Fibroblast of skin of back (primary cell): ENCODE measurements at places on chromosomes 11 and 22.
A peak's percentile ranks its signal among the peaks of the same experiment; 100 is the strongest.

DNA sequence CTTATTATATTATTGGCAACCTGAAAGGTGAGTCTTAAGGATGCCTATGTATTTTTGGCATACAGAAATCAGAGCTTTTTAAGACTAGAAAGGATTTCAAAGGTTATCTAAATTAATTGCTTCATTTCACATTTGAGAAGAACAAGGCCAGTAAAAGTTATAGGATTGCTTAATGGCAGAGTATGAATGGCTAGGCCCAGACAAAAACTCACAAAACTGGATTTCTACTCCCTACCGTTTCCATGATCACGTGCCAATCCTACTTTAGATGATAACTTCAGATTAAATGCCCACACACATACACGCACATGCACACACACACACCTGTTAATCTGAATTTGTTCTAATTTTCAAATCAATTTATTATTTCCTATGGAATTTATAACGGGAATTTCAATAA, 1.8 kb upstream of the PDE3B start:
- DNase-seq, result no peak

GRCh38 chr11:7969756-7970646, 4.8 kb upstream of the NLRP10 start:
- peak; percentile 79 for DNase-seq

DNA sequence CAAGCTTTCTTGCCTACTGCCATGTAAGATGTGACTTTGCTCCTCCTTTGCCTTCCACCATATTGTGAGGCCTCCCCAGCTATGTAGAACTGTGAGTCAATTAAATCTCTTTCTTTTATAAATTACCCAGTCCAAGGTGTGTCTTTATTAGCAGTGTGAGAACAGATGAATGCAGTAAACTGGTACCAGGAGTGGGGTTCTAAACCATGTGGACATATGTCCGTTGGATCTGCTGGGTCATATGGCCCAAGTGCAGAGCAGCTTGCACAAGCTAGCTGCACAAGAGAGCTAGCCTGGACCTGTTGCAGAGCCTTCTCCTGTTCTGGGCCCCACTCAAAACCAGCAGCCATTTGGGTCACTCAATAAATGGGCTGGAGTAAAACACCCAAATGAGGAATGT, 177.1 kb downstream of the HIPK3 start:
- no peak for DNase-seq

- no peak for DNase-seq
These were observed 6.2 kb downstream of the KDM4F start for GRCh38 chr11:95055283-95055897.
